Stimulated activated CD8-positive, alpha-beta memory T cell treated with anti-CD3 and anti-CD28 coated beads, Interleukin-4, amount 100 ng/mL, for 4 hours (primary cell): ENCODE measurements at places on chromosomes 7 and 10.

GRCh38 chr7:86790383-86790782 lies 146.7 kb downstream of the GRM3 start:
- no peak for DNase-seq

DNA sequence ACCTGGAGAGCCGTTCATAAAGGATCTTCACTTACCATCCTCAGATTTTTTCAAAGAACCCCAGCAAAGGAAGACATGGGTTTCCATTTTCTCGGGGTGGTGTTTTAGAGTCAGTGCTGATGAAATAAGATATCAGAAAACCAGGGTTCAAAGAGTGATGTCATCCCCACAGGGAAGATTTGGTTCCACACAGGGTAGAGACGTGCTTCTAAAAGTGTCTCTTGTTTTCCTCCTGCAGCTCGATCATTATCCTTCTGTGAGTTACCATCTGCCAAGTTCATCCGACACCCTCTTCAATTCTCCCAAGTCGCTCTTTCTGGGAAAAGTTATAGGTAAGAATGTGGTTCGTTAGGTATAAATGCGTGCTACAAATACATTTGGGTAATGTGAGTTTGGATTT lies 323.8 kb upstream of the C7orf33 start:
- DNase-seq, result no peak

- no peak for DNase-seq
Observed at GRCh38 chr10:25639646-25640045, 294.4 kb upstream of the MYO3A start.

DNA sequence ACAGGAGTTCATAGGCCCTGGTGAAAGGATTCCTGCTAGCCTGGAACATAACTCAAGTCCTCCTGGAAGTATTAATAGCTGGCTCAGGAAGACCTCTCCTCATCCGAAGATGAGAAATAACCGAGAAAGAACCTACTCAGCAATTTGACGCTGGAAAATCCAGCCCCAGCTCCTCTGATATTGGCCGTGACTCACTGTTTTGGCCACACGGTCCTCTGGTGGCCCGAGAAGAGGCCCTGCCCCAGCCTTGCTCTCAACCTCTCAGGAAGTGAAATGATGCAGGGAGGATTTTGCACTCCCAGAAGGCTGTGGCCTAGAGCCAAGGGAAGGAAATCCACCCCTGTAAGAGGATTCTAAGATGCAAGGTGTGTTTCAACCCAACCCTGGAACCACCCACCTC lies 121.6 kb downstream of the MTPAP start:
- DNase-seq, result no peak

GRCh38 chr10:117334926-117335325 lies 40.3 kb downstream of the PDZD8 start:
- DNase-seq, result no peak

- DNase-seq, result no peak
Observed at GRCh38 chr7:106166651-106167342, 54.7 kb upstream of the SYPL1 start.

GRCh38 chr10:132563485-132564248 lies 26.1 kb downstream of the INPP5A start:
- no peak for DNase-seq
